ENCODE measurements at places on chromosomes 4 and X.
A peak's percentile ranks its signal among the peaks of the same experiment; 100 is the strongest.

GRCh38 chrX:374596-374995, 12.1 kb downstream of the PPP2R3B start:
- DNase-seq, result no peak

DNA sequence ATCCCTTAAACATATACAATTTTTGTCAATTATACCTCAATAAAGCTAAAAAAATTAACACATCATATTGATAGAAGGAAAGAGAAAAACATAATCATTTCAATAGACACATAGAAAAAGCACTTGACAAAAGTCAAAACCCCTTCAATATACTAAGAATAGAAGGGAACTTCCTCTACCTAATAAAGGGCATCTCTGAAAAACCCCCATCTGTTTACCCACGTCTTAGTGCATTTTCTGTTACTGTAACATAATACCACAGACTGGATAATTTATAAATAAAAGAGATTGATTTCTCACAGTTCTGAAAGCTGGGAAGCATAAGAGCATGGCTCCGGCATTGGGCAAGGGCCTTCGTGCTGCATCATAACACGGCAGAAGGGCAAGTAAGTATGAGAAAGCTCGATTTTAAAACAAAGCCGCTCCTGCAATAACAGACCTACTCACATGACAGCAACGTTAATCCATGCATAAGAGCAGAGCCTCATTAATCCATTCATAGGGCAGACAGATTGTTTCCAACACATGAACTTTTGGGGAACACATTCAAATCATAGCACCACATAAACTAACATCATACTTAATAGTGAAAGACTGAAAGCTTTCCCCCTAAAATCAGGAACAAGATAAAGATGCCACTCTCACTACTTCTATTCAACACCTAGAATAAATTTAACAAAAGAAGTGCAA, 15.7 kb downstream of the STEEP1 start:
- no peak for DNase-seq

GRCh38 chr4:1090036-1090435, 23.3 kb downstream of the RNF212 start:
- no peak for DNase-seq

DNA sequence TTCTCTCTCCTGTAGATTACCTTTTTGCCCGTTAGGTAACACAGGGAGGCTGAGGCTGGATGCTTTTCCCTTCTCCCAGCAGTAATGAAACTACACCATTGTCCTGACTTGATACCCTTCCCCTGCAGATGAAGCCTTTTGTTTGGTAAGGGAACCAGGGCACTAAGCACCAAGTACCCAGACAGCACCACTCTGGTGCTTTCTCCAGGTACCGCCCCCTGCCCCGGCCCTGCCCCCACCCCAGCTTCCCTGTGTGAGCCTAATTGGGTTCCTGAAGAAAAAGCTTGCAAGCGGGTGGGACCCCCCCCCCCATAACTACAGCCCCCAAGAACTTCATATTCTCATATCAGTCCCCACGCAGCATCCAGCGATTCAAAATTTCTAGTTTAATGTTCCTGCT, 79.8 kb downstream of the JADE3 start:
- no peak for DNase-seq

DNA sequence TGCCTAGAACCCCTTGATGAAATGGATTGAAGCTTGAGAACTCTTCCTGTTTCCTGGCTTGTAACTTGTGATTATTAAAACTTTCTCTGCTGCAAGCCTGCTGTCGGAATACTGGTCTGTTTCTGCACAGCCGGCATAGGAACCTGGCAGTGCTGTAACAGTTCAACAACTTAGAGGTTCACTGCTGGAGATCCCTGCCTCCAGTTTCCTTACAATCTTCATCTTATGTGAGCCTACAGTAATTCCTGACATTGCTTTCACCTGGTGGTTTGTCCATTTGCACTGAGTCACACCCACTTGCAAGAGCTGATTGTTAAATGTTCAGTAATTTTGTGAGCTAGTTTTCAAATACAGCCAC, 1.3 kb upstream of the SEPSECS start:
- DNase-seq, result no peak

DNA sequence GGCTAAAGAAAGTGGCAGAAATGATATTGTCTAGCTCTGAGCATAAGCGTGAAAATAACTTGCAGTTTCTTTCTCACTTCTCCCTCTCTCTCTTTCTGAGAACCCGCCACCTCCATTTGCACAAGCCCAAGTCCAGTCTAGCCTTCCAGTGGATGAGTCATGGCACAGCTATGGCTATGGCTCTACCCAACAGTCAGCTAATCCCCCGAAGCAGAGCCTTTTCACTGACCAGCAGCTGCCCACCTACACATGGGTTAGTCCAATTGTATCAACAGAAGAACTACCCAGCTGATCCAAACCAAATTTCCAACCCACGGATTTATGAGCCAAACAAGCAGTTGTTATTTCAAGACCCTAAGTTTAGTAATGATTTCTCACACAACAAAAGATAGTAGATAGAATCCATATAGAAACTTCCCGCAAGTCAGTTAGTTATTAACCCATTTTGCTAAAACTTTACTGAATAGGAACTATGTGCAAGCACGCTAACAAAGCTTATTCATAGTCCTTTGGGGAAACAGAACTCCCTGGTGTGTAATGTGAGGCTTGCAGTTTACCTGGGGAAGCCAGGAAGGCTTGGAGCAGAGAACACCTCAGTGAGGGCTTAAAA, 282.3 kb downstream of the INPP4B start:
- no peak for DNase-seq

GRCh38 chr4:47852136-47852535, 14.3 kb upstream of the CORIN start:
- DNase-seq, result no peak

DNA sequence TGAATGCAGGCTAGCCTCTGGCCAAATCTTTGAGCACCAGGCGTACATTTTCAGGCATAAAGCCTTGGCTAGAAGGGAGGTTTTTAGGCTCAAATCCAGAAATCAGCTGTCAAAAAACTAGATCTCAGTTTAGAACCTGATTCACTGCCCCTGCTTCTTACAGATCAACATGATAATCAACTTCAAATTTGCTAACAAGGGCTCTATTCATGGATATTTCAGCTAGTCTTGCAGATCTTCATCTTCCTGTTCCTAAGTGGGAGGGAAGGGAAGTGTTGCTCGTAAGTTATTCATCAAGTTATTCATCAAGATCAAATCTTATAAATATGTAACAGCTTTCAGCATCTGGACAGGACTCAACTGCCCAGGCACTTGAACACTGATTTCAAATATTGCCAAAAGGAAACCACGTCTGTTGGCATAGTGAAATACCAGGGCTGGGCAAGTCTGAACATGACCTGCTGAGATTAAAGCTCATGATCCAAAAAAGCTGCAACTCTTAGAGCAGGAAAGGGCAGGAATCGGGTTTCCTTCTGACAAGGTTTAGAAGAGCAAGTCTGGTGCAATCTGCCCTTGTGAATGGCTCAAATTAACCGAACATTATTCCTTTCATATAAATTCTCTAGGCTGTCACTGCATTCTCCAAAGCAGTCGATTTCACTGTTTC, 200.3 kb downstream of the PDGFC start:
- peak; percentile 67 for DNase-seq

DNA sequence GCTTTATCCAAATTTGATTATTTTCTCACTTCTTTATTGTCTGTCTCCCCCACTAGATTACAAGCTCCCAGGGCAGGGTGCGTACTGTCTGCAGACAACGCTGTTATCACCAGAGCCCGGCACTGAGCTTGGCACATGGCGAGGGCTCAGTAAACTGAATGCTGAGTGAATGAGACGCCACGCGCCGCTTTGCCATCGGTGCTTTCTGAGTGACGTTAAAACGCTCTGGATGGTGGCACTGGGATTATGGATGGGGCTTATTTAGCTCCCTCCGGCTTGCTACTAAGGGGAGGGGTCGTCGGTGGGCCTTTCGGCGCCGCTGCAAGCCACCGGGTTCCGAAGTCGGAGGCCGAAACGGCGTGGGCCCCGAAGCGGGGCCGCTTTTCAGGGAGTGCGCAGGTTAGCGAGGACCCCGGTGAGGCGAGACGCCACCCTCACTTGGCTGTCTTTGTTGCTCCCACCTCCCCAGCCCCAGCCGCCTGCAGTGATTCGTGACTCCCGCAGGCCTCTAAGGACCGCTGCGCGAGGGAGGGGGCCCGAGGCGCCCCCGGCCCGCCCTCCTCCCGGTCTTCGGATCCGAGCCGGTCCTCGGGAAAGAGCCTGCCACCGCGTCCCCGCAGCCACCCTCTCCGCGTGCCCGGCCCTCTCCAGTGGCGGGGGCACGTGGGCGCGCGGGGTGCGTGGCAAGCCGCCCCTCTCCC, 569 bp upstream of the FHL1 start:
- DNase-seq, result no peak

GRCh38 chr4:173211838-173212237, 43.2 kb downstream of the GALNT7 start:
- no peak for DNase-seq

GRCh38 chrX:40008791-40009461, 88.8 kb downstream of the BCOR start:
- no peak for DNase-seq

GRCh38 chrX:53087388-53087831, 5.2 kb downstream of the TSPYL2 start:
- no peak for DNase-seq

- peak; percentile 95 for DNase-seq
Observed at GRCh38 chrX:6149060-6149872, 79.4 kb downstream of the NLGN4X start.
